Activated naive CD4-positive, alpha-beta T cell (primary cell): ENCODE measurements at places on chromosomes 5 and 9.

GRCh38 chr5:34609951-34610441 is 46.1 kb upstream of the RAI14 start:
- DNase-seq, result no peak

DNA sequence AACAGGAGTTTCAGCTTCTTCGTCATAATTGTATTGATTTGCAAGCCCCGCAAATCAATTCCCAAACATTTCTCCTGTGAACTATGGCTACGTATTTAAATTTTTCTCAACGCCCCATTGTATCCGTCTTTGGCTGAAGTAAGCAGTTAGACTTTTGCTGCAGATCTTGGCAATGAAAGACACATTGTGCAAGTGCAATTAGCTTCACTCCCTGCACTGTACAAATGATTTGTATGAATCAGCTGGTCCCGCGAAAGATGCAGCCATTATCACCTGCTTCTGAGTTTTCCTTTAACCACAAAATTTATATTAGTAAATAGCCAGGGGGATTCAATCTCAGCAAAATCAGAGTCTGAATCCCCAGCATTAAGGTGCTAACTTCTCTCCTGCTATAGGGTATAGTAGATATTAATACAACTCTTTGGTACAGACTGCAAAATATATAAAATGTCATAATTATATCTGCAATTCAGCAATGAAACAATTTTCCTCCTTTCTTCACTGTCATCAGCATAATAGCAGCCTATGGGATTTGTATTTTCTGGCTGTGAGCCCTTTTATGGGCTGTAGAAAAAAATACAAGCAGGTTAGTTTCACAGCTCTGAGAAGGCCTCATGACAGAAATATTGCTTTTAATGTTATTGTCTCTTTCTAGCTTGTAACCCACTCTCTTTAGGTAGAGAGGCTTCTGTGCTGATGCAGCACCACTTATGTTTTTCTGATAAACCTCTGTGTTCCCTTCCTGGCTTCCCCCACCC is 68.4 kb upstream of the SMARCA2 start:
- no peak for DNase-seq

GRCh38 chr5:21644032-21644431 is 1209.1 kb downstream of the CDH12 start:
- DNase-seq, result no peak

DNA sequence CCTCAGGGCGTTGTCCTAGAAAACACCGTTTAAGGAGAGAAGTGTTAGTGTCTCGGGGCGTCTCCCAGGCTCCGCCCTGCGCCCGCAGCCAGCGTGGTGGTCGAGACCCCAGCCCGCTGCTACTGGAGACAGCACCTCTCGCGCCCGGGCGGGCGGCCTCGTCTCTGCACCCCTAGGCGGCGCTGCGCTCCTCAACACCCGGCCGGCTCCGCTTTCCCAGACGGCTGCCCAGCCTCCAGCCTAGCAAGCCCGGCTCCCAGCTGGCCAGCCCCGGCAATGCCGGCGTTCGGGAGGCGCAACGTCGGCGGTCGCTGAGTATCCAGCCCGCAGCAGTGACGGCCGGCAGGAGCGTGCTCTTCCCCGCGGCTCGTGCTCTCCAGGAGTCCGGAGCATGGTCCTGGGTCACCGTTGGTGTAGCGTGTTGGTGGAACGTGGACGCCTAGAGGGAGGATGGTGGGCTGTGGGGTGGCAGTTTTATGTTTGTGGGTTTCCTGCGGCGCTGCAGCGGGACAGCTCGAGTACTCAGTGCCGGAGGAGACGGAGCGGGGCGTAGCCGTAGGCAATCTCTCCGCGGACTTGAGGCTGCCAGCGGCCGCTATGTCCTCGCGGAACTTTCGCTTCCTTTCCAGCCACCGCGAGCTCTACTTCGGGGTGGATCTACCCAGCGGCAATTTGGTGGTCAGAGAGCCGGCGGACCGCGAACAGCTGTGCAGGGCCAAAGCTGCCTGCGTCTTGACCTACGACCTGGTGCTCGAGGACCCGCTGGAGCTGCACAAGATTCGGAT is 536 bp downstream of the PCDHAC1 start:
- DNase-seq, result no peak

- DNase-seq, result no peak
These were observed 232.1 kb upstream of the PCSK5 start for GRCh38 chr9:75658301-75658905.
